ENCODE measurements at places on chromosomes 5 and 9. TPM values are rescaled to one million over a fixed set of nuclear protein-coding genes. Genes with fewer than 3 reads are reported as not detected.

The SLC6A3 gene
- not detected for total RNA-seq

The PLAC8L1 gene
- total RNA-seq = not detected

The TMEM267 gene
- 15.4 TPM for total RNA-seq

The DDX4 gene
- total RNA-seq = not detected

The AHRR gene
- total RNA-seq = 27.0 TPM

The DCAF12 gene
- total RNA-seq = 9.3 TPM

The PCDHB6 gene
- 0.09 TPM for total RNA-seq

The KCNV2 gene
- not detected for total RNA-seq

The ARHGEF28 gene
- 15.9 TPM for total RNA-seq

The GRAMD2B gene
- 21.5 TPM for total RNA-seq

The FBLL1 gene
- 0.74 TPM for total RNA-seq

The TPM2 gene
- 1,291 TPM for total RNA-seq

Measured in smooth muscle cell of bladder (primary cell).